Left kidney (tissue), 8 donors: ENCODE measurements at places on chromosomes 6 and 20. TPM values are rescaled to one million over a fixed set of nuclear protein-coding genes. Genes with fewer than 3 reads are reported as not detected.

The PBOV1 gene
- 0.13 TPM for polyA plus RNA-seq

The FAM83C gene
- polyA plus RNA-seq, result not detected

GRCh38 chr6:73791336-73791735 lies 95.3 kb downstream of the CD109 start:
- DNase-seq, result no peak

GRCh38 chr6:78599526-78599925 lies 267.8 kb upstream of the IRAK1BP1 start:
- DNase-seq, result no peak

DNA sequence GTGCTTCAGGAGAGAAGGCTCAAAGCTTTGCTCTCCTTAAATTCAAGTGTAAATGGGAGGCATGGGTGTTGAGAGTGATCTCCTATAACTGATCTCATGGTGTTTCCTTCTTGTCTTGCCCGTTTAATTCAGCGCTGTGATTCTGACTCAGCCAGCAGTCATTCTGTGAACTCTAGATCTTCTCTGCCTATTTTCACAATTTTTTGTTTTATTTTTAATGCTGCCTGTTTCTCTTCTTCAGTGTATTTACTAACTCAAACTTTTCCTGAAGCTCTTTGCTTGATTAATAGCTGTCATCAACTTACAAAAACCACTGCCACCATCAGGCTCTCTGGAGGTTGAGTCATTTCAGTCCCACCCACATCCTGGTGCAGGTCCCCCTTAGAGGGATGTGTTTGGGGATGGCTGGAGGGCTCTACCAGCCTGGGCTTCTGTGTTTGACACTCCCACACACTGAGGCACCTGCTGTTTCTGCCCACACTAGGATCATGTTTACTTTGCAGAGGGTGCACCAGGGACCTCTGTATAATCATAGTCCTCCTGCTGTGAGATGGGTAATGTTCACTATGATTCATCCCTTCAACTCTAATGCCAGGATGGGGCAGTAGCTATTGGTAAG lies 94.0 kb downstream of the SHLD1 start:
- no peak for DNase-seq
